ENCODE measurements at places on chromosomes 16 and 17.

DNA sequence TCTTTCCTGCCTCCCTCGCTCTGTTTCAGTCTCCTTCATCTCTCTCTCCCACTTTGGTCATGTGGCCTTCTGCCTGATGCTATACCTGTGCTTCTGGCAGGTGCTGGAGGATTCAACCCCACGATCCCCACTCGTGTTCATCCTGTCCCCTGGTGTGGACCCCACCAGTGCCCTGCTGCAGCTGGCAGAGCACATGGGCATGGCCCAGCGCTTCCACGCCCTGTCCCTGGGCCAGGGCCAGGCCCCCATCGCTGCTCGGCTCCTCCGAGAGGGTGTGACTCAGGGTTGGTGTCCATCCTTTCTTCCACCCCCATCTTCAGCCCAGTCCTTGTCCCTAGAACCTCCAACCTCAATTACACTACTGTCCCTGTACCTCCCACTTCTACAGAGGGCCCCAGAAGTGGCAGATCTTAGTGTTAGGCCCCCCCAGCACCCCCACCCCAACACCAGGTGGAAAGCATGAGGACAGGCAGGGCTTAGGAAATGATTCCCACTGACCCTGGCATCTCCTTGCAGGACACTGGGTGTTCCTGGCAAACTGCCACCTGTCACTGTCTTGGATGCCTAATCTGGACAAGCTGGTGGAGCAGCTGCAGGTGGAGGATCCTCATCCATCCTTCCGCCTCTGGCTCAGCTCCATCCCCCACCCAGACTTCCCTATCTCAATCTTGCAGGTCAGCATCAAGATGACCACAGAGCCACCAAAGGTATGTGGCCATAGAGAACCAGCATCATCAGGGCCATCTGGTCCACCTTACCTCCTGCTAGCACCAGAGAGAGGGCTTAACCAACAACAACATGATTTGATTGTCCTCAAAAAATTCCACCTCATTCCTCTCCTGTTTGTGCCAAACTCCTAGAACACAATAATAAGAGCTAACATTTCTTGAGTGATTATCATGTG is 9.7 kb upstream of the KDM6B start:
- no peak for DNase-seq

DNA sequence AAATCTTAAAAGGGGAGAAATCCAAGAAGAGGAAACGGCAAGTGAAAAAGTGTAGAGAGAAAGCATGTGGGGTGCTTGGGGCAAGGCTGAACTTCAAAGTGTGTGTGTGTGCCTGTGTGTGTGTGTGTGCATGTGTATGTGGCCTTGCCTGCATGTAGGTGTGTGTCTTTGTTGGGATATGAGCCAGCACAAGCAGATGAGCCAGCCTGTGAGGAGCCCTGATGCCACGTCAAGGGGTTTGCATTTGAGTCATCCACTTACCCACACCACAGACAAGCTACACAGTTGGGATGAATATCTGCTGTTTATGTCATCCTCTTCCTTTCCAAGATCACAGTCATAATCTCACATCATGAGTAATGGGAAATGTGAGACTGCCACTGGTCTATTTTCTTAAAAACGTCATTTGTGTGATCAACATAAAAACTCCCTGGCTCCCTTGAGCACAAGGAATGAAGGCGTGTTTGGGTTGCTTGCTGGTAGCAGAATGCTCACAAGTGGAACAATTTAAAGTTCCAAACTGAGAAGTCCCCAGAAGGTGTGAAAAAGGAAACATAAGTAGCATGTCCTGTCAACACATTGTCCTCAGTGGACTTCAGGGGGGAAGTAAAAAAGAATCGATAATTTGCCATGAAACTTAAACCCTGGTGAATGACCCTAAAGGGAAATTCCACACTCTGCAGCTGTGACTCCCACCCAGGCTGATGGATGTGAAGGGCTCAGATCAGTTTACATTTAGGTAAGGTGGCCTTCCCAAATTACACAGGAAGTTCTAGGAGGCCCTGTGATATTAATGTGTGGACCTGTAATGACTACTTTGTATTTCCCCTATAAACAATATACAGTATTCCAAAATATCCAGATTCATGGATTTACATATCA is 14.7 kb downstream of the KCTD19 start:
- DNase-seq: no peak

GRCh38 chr16:72013389-72013788 is 4.8 kb downstream of the DHODH start:
- no peak for DNase-seq

GRCh38 chr17:5587438-5588032 is 3.2 kb upstream of the NLRP1 start:
- peak; percentile 1 for DNase-seq

DNA sequence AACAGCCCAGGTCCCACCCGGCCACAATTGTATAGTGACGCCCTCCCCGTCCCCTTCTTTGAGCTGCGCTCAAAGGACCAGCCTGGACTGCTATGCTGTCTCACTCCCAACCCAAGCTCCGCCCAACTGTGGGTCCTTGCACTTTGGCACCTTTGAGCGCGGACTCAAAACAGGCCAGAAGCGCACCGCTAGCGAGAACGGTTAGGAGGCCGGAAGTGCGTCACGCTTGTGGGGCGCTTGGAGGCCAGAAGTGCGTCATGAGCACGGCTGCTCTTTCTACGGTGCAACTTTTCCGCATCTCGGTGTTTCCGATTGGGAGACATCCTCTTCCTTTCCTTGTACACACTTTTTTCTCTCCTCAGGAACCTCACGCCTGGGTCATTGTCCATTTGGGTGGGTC is at the start of gene ZNF19:
ZNF19 (minus strand) TSS at position 203 of the 400 bp plus-strand sequence. CDS start 7,210 bp downstream, outside the sequence.
- DNase-seq: no peak

- no peak for DNase-seq
Measured at GRCh38 chr16:75263963-75264445, 12.6 kb upstream of the BCAR1 start.

DNA sequence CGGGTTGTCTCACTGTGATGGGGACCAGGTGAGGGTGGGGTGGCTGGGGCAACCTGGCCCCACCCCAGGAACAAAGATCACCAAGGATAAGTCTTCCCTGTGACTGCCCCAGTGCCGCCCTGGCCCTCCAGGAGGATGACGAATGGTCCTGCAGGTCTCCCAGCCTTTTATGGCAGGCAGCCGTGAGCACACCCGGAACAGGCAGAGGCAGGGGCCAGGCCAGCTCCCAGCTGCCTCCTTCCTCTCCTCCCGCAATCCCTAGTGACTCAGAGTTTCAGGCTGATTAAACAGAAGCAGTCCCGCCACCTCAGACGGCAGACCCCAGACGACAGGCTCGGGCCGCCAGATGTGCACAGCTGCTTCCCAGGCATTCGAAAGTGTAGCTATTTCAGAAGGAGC is 13.3 kb downstream of the JUP start:
- no peak for DNase-seq

DNA sequence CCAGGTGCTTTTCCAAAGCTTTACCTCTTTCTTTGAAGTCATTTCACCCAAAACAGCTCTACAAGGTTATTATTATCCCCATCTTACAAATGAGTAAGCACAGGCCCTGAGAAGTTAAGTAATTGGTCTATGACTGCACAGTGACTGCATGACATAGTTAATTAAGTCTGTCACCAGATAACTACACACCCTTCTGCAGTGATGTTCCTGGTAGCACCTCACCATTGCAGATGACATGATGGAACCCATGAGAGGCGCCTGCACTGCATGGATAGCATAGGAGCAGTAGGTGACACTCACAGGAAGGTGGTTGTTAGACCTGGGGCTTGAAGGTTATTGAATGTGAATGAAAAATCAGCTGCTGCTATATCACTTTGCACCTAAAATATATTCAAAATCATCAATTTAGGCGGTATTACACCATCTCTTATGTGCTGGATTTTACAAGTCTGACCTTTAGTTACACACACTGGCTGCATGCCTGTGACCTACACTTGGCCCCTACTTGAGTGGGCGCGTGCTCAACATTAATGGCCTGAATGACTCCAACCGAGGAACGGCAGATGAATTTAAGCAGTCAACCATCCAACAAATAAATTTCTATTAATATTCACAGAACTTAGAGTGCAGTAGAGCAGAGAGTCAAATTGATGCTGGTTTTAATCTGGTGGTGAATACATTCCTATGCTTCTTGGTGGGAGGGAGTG is 239.6 kb downstream of the CDH11 start:
- no peak for DNase-seq
